Left renal pelvis (tissue), 4 donors: ENCODE measurements at places on chromosomes 4 and X. TPM values are rescaled to one million over a fixed set of nuclear protein-coding genes. Genes with fewer than 3 reads are reported as not detected.
A peak's percentile ranks its signal among the peaks of the same experiment; 100 is the strongest.

The DNAJB14 gene
- 45.2 TPM for polyA plus RNA-seq

The SORCS2 gene
- 8.3 TPM for polyA plus RNA-seq

The MAP7D2 gene
- 4.1 TPM for polyA plus RNA-seq

DNA sequence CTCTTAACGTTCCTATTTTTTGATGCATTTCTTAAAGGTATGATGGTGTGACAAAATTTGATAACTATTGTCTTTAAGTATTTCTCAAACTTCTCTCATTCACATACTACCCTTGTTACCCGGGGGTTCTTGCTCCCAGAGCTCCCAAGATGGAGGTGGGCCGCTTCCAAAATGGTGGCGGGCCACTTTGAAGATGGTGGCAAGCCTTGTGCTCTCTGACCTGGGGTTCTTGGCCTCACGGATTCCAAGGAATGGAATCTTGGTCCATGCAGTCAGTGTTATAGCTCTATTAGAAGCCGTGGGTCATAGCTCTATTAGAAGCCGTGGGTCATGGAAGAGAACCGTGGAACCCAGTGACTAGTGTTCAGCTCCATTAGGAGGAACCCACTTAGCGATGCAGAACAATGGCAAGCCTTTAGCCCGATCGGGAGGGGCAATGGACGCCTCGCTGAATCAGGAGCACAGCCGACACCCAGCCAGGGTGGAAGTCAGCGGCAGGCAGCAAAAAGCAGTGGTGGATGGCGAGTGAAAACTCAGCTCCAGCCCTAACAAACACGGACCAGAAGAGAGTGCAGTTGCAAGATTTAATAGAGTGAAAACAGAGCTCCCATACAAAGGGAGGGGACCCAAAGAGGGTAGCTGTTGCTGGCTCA is 403.4 kb downstream of the MAPK10 start:
- no peak for DNase-seq

GRCh38 chr4:129641179-129641578 is 545.2 kb downstream of the C4orf33 start:
- peak; percentile 6 for DNase-seq

GRCh38 chr4:129358571-129358970 is 262.6 kb downstream of the C4orf33 start:
- DNase-seq, result no peak

GRCh38 chr4:140257461-140258305 is 103.7 kb upstream of the MAML3 start:
- DNase-seq, result no peak

DNA sequence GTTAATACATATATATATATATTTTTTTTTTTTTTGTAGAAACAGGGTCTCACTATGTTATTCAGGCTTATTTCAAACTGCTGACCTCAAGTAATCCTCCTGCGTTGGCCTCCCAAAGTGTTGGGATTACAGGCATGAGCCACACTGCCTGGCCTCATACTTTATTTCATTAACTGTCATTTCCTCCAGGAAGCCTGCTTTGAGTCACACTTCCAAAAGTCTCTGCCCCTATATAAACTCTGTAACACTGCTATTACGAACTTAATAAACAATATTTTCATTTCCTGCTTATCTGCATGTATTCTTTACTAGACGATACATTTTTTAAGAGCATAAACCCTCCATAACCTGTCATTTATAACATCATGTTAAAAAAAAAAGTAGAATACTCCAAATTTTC is 167.2 kb downstream of the WDFY3 start:
- DNase-seq, result no peak
